Inflammatory macrophage treated with lipopolysaccharide for 4 hours (primary cell): ENCODE measurements at places on chromosomes 1 and 21.

- DNase-seq, result peak; percentile 18
Observed at GRCh38 chr1:186681121-186681520, 898 bp upstream of the PTGS2 start.

DNA sequence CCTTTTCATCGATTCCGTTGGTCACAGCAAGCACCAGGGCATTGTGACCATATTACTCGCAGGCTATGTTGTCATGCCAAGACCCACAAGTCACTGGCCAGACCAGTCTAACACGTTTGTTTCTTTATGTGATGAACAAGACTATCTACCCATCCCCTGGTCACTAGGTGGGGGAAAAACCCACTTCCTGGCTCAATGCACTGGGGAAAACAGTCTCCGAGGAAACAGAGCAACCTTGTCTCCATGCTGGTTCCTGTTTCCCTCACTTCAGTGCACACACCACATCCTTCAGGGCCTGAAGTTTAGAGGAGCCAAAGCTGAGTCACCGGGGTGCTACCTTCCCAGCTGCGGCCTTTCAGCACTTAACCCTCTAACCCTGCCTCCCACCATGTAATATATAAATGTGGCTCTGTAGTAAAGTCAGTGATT lies 20.9 kb downstream of the ERICH3 start:
- DNase-seq, result no peak

- DNase-seq, result no peak
Observed at GRCh38 chr1:94636624-94637023, 95.1 kb upstream of the F3 start.

- peak; percentile 22 for DNase-seq
Observed at GRCh38 chr1:37323486-37324377, 150.6 kb upstream of the ZC3H12A start.

GRCh38 chr1:6695868-6696267 lies 5.7 kb downstream of the DNAJC11 start:
- DNase-seq, result no peak

GRCh38 chr21:45848331-45848730 lies 133.2 kb upstream of the COL6A1 start:
- no peak for DNase-seq

- DNase-seq, result no peak
Observed at GRCh38 chr1:245750261-245750660, 595.5 kb downstream of the KIF26B start.
